ENCODE measurements at places on chromosomes 3 and 15.

DNA sequence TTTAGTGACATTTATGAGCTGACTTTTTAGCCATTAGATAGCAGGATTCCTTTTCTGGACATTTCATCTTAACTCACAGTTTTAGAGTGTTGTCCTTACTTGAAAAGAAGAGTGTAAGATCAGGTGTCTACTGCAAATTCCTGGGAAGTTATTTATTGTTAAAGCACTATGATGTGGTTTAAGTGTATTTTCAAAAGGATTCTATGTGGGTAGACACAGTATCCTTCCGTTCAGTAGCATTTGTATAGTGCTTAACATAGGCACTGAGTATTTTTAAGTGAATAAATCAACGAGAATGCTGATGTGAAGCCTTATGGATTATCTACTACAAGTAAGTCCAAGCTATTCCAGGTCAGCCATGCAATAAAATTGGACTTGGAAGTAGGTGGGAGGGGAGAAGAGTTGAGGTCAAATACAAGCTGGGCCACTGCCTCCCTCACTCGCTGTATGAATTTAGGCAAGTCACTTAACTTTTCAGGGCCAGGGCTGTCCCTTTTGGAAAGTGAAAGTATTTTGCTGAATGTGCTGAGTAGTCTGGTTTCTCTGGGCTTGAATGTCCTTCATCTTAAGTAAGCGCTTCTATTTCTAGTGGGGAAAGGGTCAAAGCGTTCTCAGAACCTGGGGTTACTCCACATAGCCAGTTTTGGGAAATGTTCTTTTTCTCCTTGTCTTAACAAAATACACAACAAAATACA, 48.6 kb downstream of the GAP43 start:
- DNase-seq: no peak

DNA sequence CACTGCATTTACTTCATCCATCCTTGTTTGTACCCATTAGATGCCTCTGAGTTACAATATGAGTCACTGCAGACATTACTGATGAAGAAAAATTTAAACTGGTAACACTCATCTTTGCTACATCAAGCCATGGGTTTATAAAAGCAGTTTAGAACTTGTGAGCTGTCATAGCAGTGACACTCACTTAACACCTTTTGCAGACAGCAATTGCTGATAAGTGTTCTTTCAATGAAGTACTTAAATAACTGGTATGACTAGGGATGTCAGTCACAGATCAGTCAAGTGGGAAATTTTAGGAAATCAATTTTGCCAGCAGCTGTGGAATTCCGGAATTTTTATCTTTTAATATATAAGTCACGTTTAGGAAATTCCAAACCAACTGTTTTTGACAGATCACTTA, 643.0 kb downstream of the TBL1XR1 start:
- no peak for DNase-seq

DNA sequence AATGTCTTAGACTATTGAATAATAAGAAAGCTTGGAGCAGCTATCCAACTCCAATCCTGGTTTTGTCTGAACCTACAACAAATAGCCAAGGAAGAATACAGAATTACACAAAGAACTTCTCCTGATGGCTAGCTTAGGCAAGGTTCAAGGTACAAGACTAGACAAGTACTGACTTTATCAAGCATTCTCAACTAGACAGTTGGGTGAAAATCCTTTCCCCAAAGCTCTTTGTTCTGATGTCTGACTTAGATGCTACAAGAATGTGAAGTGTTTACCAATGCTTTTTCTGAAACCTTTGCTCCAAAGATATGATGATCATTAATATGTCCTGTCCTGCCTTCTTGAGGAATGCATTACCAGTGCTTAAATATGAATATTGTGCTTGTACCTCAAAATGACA, 113.8 kb downstream of the ANXA2 start:
- DNase-seq: no peak

- DNase-seq: no peak
Measured at GRCh38 chr15:83062768-83063180, 4.3 kb downstream of the BTBD1 start.
